Gastrocnemius medialis (tissue), 4 donors: ENCODE measurements at places on chromosomes 7 and 10. TPM values are rescaled to one million over a fixed set of nuclear protein-coding genes. Genes with fewer than 3 reads are reported as not detected.

GRCh38 chr7:92731335-92732063, 104.9 kb downstream of the CDK6 start:
- H3K4me1 ChIP-seq, result no peaks in the 10 kb centered on the region
- H3K36me3 ChIP-seq, result no peaks in the 10 kb centered on the region
- H3K27ac ChIP-seq, result no peak overlapping the region

Gene PRPS1L1
- not detected for total RNA-seq

Gene AKR1C8
- not detected for total RNA-seq

Gene UBTD1
- 23.9 TPM for total RNA-seq

Gene SLC18A2
- 0.10 TPM for total RNA-seq

Gene OR13A1
- total RNA-seq, result not detected

DNA sequence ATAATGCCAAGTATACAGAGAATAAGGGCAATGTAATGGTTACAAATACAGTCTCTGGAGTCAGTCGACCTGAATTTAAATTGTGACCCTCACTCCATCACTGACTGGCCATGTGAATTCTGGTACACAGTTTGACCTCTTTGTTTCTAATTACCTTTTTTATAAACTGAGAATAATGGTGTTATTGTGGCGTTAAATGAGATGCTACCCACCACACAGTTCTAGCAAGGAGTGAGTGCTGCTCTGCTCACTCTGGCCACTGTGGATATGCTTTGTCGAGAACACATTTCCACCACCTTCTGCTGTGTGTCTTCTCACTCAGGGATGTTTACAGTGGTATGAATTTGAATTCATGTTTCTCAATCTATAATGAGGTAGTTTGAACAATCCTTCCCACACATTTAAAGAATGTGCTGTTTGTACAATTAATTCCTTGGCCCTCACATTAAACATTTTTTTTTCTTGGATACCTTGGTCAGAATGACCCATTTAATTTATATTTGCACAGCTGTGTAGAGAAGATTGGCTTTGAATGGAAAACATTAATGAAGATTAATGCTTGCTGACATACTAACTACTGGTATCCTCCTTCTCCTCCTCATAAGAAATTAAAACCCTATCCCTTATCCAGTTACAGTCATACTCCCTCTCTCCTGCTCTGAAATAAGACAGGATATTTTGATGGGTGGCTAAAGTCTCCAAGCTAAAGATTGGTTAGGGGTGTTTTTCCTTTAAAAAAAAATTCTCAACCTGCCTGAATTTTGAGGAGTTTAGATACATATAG, 42.4 kb downstream of the PLCE1 start:
- no peaks in the 10 kb centered on the region for H3K4me1 ChIP-seq
- no peak overlapping the region for H3K27ac ChIP-seq
- no peak for DNase-seq
- no peak overlapping the region for H3K4me3 ChIP-seq

DNA sequence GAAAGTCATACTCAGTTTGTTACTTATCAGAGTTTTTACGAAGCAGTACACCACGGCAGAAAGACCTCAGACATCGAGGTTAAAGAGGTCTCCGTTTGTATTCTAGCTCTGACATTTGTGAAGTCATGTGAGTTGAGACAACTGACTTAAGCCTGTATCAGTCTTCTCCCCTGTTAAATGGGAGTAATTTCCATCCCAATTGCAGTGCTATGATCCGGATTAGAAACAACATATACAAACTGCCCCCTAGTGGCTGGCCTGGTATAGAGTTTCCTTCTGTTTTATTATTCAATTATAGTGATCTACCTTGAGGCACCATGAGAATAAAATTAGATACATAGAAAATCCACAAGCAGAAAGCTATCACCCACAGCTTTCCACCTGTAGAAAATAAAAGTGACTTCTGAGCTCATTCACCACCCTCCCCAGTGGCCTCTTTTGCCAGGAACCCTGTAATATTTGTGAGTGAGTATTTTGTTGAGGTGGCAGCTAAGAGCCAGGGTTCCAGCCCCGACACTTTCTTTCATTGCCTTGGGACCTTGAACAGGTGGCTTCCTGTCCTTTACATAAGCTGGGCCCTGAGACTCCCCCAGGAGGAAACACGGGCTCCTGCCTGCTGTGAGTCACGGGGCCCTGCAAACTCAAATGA, 607.2 kb upstream of the MGMT start:
- H3K4me3 ChIP-seq, result no peak overlapping the region
- H3K4me1 ChIP-seq, result no peaks in the 10 kb centered on the region
- no peaks in the 10 kb centered on the region for H3K27me3 ChIP-seq
- no peaks in the 10 kb centered on the region for H3K36me3 ChIP-seq
- H3K27ac ChIP-seq, result no peak overlapping the region

- H3K36me3 ChIP-seq, result no peaks in the 10 kb centered on the region
- no peak overlapping the region for H3K27ac ChIP-seq
- H3K27me3 ChIP-seq, result no peaks in the 10 kb centered on the region
- no peaks in the 10 kb centered on the region for H3K4me1 ChIP-seq
- no peak overlapping the region for H3K4me3 ChIP-seq
These were observed 150.3 kb upstream of the NPY start for GRCh38 chr7:24133691-24134090.

DNA sequence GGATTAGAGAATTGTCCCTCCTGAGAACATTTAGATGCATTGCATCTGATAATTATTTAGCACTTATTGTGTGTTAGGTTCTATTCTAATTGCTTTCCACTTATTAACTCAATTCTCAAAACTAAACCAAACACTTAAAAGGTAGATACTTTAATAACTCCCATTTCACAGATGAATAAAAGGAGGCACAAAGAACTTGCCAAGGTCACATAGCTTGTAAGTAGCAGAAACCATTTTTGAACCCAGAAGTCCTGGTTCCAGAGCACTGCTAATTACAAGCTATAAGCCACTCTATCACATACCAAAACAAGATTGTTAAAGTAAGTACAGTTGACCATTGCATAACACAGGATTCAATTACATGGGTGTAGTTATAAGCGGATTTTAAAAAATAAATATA, 164.9 kb downstream of the CPED1 start:
- peaks cover 29% of the 10 kb centered on the region for H3K36me3 ChIP-seq
- H3K4me1 ChIP-seq, result no peaks in the 10 kb centered on the region
- no peak overlapping the region for H3K27ac ChIP-seq
- DNase-seq, result no peak

- no peaks in the 10 kb centered on the region for H3K4me1 ChIP-seq
- H3K4me3 ChIP-seq, result no peak overlapping the region
- H3K27me3 ChIP-seq, result no peaks in the 10 kb centered on the region
- DNase-seq, result no peak
- H3K36me3 ChIP-seq, result no peaks in the 10 kb centered on the region
These were observed 32.5 kb downstream of the SEMA3A start for GRCh38 chr7:84162125-84162524.

GRCh38 chr10:132169766-132170560, 16.8 kb upstream of the DPYSL4 start:
- H3K36me3 ChIP-seq, result no peaks in the 10 kb centered on the region
- H3K4me1 ChIP-seq, result no peaks in the 10 kb centered on the region
- DNase-seq, result no peak
- no peaks in the 10 kb centered on the region for H3K27me3 ChIP-seq
- H3K27ac ChIP-seq, result no peak overlapping the region
- H3K4me3 ChIP-seq, result no peak overlapping the region

DNA sequence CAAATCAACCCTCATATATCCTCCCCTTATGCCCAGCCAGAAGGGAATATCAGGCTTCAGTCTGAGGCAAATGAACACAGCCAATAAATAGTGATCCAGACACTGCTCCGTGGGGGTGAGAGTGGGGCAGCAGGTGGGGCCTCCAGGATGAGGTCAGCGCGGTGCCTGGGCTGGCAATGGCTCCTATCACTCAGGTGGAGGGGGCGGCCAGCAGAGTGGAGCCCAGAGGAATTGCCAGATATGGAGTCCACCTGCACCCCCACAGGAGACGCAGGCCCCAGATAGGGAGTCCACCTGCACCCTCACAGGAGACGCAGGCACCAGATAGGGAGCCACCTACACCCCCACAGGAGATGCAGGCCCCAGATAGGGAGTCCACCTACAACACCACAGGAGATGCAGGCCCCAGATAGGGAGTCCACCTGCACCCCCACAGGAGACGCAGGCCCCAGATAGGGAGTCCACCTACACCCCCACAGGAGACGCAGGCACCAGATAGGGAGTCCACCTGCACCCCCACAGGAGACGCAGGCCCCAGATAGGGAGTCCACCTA, 78.0 kb upstream of the PPP2R2D start:
- peaks cover 6% of the 10 kb centered on the region for H3K27me3 ChIP-seq
- no peak for DNase-seq
- no peak overlapping the region for H3K27ac ChIP-seq
- H3K4me1 ChIP-seq, result no peaks in the 10 kb centered on the region
- H3K36me3 ChIP-seq, result no peaks in the 10 kb centered on the region

Gene SH3PXD2A
- total RNA-seq, result 9.9 TPM

- H3K4me1 ChIP-seq, result no peaks in the 10 kb centered on the region
- no peaks in the 10 kb centered on the region for H3K36me3 ChIP-seq
- no peak overlapping the region for H3K27ac ChIP-seq
- DNase-seq, result no peak
- peaks cover under 1% of the 10 kb centered on the region for H3K27me3 ChIP-seq
These were observed 306.9 kb downstream of the FRMD4A start for GRCh38 chr10:14023673-14024328.

GRCh38 chr7:19215412-19215811, 70.2 kb upstream of the FERD3L start:
- no peaks in the 10 kb centered on the region for H3K27me3 ChIP-seq
- no peak overlapping the region for H3K27ac ChIP-seq
- H3K36me3 ChIP-seq, result no peaks in the 10 kb centered on the region
- DNase-seq, result no peak
- no peaks in the 10 kb centered on the region for H3K4me1 ChIP-seq

DNA sequence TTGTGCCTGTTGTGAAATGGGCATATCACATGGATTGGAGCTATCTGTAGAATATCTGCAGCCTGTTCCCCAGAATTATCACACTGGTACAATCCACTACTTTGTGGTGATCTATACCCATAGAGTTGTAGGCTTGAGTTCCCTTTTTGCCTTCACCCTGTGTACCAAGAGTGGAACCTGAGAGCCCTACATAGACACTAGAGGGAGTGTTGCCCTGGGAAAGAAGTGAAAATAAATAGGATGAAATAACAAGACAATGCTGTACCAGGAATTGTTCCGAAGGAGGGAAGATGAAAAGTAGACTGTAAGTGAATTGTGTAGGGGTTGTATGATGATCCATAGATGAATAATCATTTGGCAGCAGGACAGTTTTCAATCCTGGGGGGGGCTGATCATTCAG, 9.0 kb downstream of the SORCS3 start:
- H3K27ac ChIP-seq, result no peak overlapping the region
- H3K4me3 ChIP-seq, result no peak overlapping the region
- no peaks in the 10 kb centered on the region for H3K4me1 ChIP-seq
- H3K36me3 ChIP-seq, result no peaks in the 10 kb centered on the region

Gene WASHC2C
- total RNA-seq, result 18.8 TPM

Gene DNAJB12
- total RNA-seq, result 36.0 TPM

GRCh38 chr7:55271661-55272060, 93.5 kb upstream of the LANCL2 start:
- no peaks in the 10 kb centered on the region for H3K27me3 ChIP-seq
- no peak overlapping the region for H3K27ac ChIP-seq
- H3K4me1 ChIP-seq, result no peaks in the 10 kb centered on the region
- H3K36me3 ChIP-seq, result no peaks in the 10 kb centered on the region
- H3K4me3 ChIP-seq, result no peak overlapping the region

GRCh38 chr7:18040196-18040595, 12.6 kb upstream of the PRPS1L1 start:
- DNase-seq, result no peak
- no peak overlapping the region for H3K27ac ChIP-seq
- H3K4me3 ChIP-seq, result no peak overlapping the region
- no peaks in the 10 kb centered on the region for H3K4me1 ChIP-seq
- H3K27me3 ChIP-seq, result no peaks in the 10 kb centered on the region
- H3K36me3 ChIP-seq, result no peaks in the 10 kb centered on the region

DNA sequence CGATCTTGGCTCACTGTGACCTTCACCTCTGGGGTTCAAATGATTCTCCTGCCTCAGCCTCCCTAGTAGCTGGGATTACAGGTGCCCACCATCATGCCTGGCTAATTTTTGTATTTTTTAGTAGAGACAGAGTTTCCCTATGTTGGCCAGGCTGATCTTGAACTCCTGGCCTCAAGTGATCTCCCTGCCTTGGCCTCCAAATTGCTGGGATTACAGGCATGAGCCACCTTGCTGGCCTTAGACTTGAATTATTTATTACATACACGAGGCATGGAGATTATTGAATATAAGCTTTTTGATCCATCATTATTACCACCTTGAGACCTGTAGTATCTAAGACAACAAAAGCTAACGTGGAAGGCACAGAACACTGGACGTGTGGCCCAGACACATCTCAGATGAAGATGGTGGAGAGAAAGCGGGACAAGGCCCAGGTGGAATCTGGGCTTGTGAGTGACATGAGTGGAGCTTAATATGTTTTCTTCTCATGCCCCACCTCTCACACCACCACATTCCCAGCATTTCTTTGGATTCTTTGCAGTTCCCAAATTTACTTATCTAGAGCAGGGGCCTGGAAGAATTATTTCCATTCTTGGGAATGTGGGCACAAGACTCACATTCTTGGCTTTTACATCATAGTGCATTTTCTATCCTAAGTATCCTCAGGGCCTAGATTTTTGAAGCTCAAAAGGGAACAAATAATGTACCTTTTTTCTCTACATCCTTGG, 76.6 kb downstream of the SUGCT start:
- no peaks in the 10 kb centered on the region for H3K4me1 ChIP-seq
- no peak overlapping the region for H3K4me3 ChIP-seq
- no peak overlapping the region for H3K27ac ChIP-seq
- no peaks in the 10 kb centered on the region for H3K27me3 ChIP-seq
- no peak for DNase-seq
- no peaks in the 10 kb centered on the region for H3K36me3 ChIP-seq

DNA sequence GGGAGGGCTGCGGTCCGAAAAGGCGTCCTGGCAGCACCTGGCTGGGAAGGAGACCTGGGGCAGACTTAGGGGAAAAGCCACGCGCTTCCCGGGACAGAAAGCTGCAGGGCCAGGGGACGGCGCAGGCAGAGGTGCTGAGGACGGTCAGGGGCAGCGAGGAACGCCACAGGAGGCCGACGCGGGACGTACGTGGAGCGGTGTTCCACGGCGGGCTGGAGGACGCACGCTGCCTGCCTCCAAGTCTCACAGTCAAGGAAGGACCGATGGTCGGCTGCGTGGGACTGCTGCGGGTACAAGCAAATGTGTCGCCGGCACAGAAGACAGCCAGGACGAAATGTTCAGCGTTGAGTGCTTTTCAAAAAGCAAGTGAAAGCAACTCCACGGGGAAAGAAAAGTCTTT, 245.2 kb downstream of the ELFN1 start:
- H3K27me3 ChIP-seq, result no peaks in the 10 kb centered on the region
- DNase-seq, result no peak
- H3K4me3 ChIP-seq, result no peak overlapping the region
- no peak overlapping the region for H3K27ac ChIP-seq
- no peaks in the 10 kb centered on the region for H3K36me3 ChIP-seq

DNA sequence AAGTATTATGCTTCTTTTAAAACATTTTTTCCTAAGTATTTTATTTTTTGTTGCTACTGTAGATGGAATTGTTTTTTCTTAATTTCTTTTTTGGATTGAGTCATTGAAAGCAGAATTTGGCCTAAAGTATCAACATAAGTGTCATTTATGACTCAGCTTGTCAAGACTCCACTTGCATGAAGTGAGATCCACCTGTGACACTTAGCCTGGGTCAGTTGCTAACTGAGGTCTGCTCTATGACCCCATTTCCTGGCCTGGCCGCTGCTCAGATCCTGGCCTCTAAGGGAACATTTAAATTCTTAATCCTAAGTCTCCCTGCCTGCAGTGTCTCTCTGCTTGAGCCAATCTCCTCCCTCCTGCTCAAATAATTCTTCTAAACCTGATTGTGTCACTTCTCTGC, 35.5 kb downstream of the TMEM270 start:
- peaks cover 9% of the 10 kb centered on the region for H3K4me1 ChIP-seq
- no peak overlapping the region for H3K4me3 ChIP-seq
- no peak overlapping the region for H3K27ac ChIP-seq
- no peak for DNase-seq
- no peaks in the 10 kb centered on the region for H3K36me3 ChIP-seq
